ENCODE measurements at places on chromosomes 6 and 20. TPM values are rescaled to one million over a fixed set of nuclear protein-coding genes. Genes with fewer than 3 reads are reported as not detected.

The EPB41L1 gene
- 0.13 TPM for total RNA-seq

The GTSF1L gene
- not detected for total RNA-seq

The MCM8 gene
- total RNA-seq = 37.0 TPM

The DYNLT2 gene
- 2.0 TPM for total RNA-seq

The SLC22A2 gene
- not detected for total RNA-seq

The ZKSCAN4 gene
- total RNA-seq = 4.5 TPM

The SLC16A10 gene
- total RNA-seq = 4.4 TPM

The HTR1E gene
- total RNA-seq = not detected

The EYA2 gene
- total RNA-seq = not detected

The CAGE1 gene
- total RNA-seq = 0.06 TPM

The OTOR gene
- total RNA-seq = not detected

The WFDC2 gene
- not detected for total RNA-seq

The KIAA0408 gene
- total RNA-seq = 10.7 TPM

The TEAD3 gene
- 0.70 TPM for total RNA-seq

The THBD gene
- not detected for total RNA-seq

The TFAP2D gene
- total RNA-seq = not detected

The ATRN gene
- total RNA-seq = 10.9 TPM

The CLDN20 gene
- not detected for total RNA-seq

The LY6G6C gene
- not detected for total RNA-seq

The SMLR1 gene
- total RNA-seq = not detected

The SLC13A3 gene
- total RNA-seq = not detected

The DPPA5 gene
- not detected for total RNA-seq

The FAM162B gene
- total RNA-seq = not detected

The PNLDC1 gene
- total RNA-seq = 0.30 TPM

The NNAT gene
- 0.29 TPM for total RNA-seq

The RAB32 gene
- not detected for total RNA-seq

The GPSM3 gene
- total RNA-seq = 73.0 TPM

The NDUFAF4 gene
- 83.6 TPM for total RNA-seq

The ADGRG6 gene
- total RNA-seq = 0.73 TPM

The OGFRL1 gene
- 5.0 TPM for total RNA-seq

The SRF gene
- 52.0 TPM for total RNA-seq

The BANF2 gene
- total RNA-seq = not detected

The KIF13A gene
- 0.19 TPM for total RNA-seq

The AVP gene
- total RNA-seq = not detected

The PRR18 gene
- total RNA-seq = 0.10 TPM

The RSPO3 gene
- not detected for total RNA-seq

The OPRL1 gene
- 0.21 TPM for total RNA-seq

The CFAP206 gene
- not detected for total RNA-seq

The PROCR gene
- total RNA-seq = 3.8 TPM

The RAB23 gene
- total RNA-seq = 4.0 TPM

The LY6G6F gene
- not detected for total RNA-seq

The FAM184A gene
- total RNA-seq = 3.4 TPM

The RAB44 gene
- total RNA-seq = not detected

The HNF4A gene
- total RNA-seq = not detected

The ID4 gene
- total RNA-seq = not detected

The C20orf144 gene
- 0.32 TPM for total RNA-seq

The SAPCD1 gene
- total RNA-seq = 8.6 TPM

The DOK5 gene
- 4.7 TPM for total RNA-seq

The TFAP2A gene
- total RNA-seq = not detected

The SPATS1 gene
- not detected for total RNA-seq

The HLA-DRB5 gene
- total RNA-seq = not detected

The DEFB124 gene
- not detected for total RNA-seq

The OXT gene
- total RNA-seq = not detected

The TGM3 gene
- not detected for total RNA-seq

The ZBTB46 gene
- total RNA-seq = 0.25 TPM

The KCNK16 gene
- not detected for total RNA-seq

The FABP7 gene
- total RNA-seq = not detected

The HAO1 gene
- not detected for total RNA-seq

The ULBP3 gene
- total RNA-seq = 0.78 TPM

Data from activated CD8-positive, alpha-beta memory T cell treated with anti-CD3 and anti-CD28 coated beads for 36 hours (primary cell).